ENCODE measurements at places on chromosomes 3 and 15. TPM values are rescaled to one million over a fixed set of nuclear protein-coding genes. Genes with fewer than 3 reads are reported as not detected.

DNA sequence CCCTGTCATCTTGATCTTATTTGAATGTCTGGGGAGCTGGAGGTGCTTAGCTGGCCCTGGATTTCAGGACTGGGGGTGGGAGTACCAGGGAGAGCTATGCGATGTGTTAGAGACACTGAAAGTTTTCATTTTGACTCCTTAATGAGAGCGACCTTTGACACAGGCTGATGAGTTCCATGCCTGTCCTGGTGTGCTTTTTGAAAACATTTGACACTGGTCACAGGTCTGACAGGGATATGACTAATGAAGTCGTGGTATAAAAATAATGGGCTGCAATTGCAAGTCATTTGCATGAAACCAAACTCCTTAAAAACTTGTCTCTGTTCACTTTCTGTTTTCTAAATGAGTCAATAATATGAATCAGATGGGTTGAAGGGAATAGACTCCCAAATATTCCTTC is 81.9 kb downstream of the MECOM start:
- H3K4me3 ChIP-seq, result no peak overlapping the region
- H3K27me3 ChIP-seq, result no peaks in the 10 kb centered on the region
- no peaks in the 10 kb centered on the region for H3K4me1 ChIP-seq
- no peak for DNase-seq
- no peak overlapping the region for H3K27ac ChIP-seq

GRCh38 chr3:131553495-131554247 is 50.9 kb upstream of the MRPL3 start:
- H3K36me3 ChIP-seq, result no peaks in the 10 kb centered on the region
- no peak for DNase-seq
- no peaks in the 10 kb centered on the region for H3K4me1 ChIP-seq
- no peak overlapping the region for H3K4me3 ChIP-seq
- no peaks in the 10 kb centered on the region for H3K27me3 ChIP-seq

- H3K36me3 ChIP-seq, result no peaks in the 10 kb centered on the region
- no peaks in the 10 kb centered on the region for H3K27me3 ChIP-seq
- H3K4me3 ChIP-seq, result no peak overlapping the region
- DNase-seq, result no peak
- H3K4me1 ChIP-seq, result no peaks in the 10 kb centered on the region
Measured at GRCh38 chr3:159685801-159686200, 302.8 kb upstream of the IL12A start.

DNA sequence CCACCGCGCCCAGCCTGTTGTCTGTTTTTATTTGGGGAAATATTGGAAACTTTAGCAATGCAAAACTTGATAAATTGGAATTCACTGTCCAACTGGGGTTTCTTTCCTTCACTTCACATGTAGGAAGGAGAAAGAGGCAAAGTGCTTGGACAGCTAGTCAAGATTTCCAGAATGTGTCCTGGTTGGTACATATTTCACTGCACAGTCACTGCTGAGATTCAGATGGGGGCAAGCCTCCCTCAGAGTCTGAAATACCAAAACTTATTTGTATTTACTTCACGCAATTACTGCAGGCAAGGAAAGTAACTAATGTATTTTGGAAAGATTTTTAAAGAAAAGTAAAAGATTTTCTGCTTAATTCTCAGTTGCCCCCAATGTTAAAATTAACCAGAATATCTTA is 21.0 kb downstream of the LRRC31 start:
- no peaks in the 10 kb centered on the region for H3K27me3 ChIP-seq
- H3K4me3 ChIP-seq, result no peak overlapping the region
- no peak for DNase-seq
- H3K27ac ChIP-seq, result no peak overlapping the region

- H3K27ac ChIP-seq, result no peak overlapping the region
- no peaks in the 10 kb centered on the region for H3K36me3 ChIP-seq
- H3K4me1 ChIP-seq, result peaks cover 14% of the 10 kb centered on the region
- H3K27me3 ChIP-seq, result no peaks in the 10 kb centered on the region
- no peak for DNase-seq
Measured at GRCh38 chr3:141489203-141489602, 2.4 kb downstream of the RASA2 start.

DNA sequence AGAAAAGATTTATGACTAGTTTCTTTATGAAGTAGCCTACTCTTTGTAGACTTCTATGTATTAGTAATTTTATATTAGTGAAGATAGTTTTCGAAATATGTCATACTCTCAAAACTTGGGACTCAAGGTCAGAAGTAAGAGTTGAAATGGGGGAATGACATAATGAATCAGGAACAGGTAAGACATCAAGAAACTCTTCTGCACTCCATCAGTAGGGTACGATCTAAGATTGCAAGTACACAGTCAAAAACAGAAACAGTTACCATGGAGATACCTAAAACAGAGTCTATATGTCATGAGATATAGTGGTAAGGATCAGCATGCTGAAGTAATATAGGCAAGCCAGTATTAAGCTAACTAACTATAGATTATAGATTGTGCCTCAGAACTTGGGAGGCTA is 187.0 kb upstream of the MLF1 start:
- no peaks in the 10 kb centered on the region for H3K27me3 ChIP-seq
- no peaks in the 10 kb centered on the region for H3K36me3 ChIP-seq
- H3K27ac ChIP-seq, result no peak overlapping the region
- no peak for DNase-seq

GRCh38 chr3:113277941-113278598 is 66.7 kb downstream of the BOC start:
- H3K4me3 ChIP-seq, result no peak overlapping the region
- H3K4me1 ChIP-seq, result peaks cover 8% of the 10 kb centered on the region
- H3K36me3 ChIP-seq, result no peaks in the 10 kb centered on the region
- no peaks in the 10 kb centered on the region for H3K27me3 ChIP-seq
- no peak overlapping the region for H3K27ac ChIP-seq
- no peak for DNase-seq

GRCh38 chr15:71334873-71335272 is 219.6 kb downstream of the THSD4 start:
- no peaks in the 10 kb centered on the region for H3K27me3 ChIP-seq
- peaks cover 9% of the 10 kb centered on the region for H3K4me1 ChIP-seq
- H3K27ac ChIP-seq, result no peak overlapping the region

- H3K27me3 ChIP-seq, result no peaks in the 10 kb centered on the region
- DNase-seq, result no peak
- H3K27ac ChIP-seq, result peak overlapping the region; percentile 88
- peaks cover 13% of the 10 kb centered on the region for H3K4me1 ChIP-seq
Measured at GRCh38 chr3:142224482-142225072, 808 bp downstream of the GK5 start.

DNA sequence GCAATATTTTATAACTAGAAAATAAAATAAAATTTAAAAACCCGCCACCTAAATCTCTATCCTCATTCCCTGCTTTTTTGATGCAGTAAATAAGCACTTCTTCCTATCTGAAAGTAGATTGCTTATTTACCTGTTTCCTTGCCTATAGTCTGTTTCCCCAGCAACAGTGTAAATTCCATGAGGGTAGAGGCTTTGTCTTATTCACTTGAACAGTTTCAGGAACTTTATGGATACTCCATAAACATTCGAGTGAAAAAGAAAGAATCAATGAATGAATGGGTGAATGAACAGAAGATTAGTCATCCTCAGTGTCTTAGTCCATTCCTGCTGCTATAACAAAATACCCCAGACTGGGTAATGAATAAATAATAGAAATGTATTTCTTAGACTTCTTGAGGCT is 41.7 kb downstream of the SHC4 start:
- no peaks in the 10 kb centered on the region for H3K4me1 ChIP-seq
- H3K36me3 ChIP-seq, result no peaks in the 10 kb centered on the region
- no peak for DNase-seq
- no peaks in the 10 kb centered on the region for H3K27me3 ChIP-seq
- H3K27ac ChIP-seq, result no peak overlapping the region

DNA sequence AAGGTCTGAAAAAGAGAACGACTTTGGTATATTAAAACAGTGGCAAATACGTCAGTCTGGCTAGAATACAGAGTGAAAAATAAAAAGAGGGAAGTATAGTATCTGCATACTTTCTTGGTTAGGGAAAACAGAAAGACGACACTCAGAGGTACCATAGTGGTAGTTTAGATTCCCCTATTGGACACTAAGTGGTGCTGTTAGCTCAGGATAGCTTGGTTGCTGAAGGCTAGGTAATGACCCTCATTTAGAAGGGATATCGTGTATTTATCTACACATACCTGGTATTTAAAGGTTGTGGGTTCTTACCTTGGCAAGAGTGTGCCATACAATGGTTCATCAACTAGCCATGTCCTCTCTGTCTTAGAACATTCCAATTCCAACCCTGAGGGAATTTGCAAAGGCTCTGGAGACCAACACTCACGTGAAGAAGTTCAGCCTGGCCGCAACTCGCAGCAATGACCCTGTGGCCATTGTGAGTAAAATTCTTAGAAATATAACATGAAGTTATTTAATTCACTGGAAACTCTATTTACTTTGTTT is 31.0 kb downstream of the TMOD2 start:
- DNase-seq, result no peak
- no peaks in the 10 kb centered on the region for H3K27me3 ChIP-seq
- H3K27ac ChIP-seq, result no peak overlapping the region
- no peak overlapping the region for H3K4me3 ChIP-seq

GRCh38 chr3:186589121-186589520 is 18.6 kb downstream of the DNAJB11 start:
- H3K4me1 ChIP-seq, result no peaks in the 10 kb centered on the region
- H3K36me3 ChIP-seq, result no peaks in the 10 kb centered on the region
- DNase-seq, result no peak

DNA sequence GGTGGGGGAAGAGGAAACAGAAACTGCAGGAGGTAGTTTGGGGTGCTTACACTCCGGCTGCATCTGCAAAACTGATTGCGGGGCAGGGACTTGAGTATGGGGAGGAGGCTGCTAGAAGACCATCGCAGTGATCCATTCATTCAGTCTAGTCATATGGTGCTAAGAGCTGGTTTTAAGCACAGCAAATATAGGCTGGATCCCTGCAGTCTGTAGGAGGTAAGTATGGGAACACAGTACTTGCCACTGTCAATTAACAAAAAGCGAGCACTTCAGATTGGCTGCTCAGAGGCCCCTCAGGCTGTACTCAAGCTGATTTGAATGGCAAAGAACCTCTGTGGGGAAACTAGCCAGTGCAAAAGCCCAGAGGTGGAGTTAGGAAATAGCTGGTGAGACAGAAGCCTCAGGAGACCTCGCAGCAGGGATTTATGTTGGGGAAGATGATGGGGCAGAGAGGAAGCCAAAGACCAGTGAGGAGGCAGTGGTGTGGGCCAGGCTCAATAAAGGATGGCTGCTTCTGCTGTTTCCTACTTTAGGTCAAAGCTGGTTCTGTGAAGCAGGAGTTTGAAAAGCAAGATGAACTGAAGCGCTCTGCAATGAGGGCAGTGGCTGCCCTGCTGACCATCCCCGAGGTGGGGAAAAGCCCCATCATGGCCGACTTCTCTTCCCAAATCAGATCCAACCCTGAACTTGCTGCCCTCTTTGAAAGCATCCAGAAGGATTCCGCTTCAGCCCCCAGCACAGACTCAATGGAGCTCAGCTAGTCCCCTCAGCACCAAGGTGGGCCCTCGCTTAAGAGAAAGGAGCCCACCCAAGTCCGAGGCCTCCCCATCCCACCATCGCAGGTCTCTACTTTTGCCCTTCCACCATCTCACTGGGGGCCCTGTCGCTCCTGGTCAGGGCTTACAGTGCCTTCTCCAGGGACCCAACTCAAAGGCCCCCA is 7.9 kb downstream of the RPL32 start:
- no peaks in the 10 kb centered on the region for H3K27me3 ChIP-seq
- DNase-seq, result no peak
- H3K36me3 ChIP-seq, result no peaks in the 10 kb centered on the region

- H3K27ac ChIP-seq, result no peak overlapping the region
- H3K4me1 ChIP-seq, result no peaks in the 10 kb centered on the region
Measured at GRCh38 chr3:163218336-163218735, 1721.7 kb downstream of the OTOL1 start.

The CIAO2A gene
- total RNA-seq, result 50.8 TPM

The CEP19 gene
- total RNA-seq, result 1.1 TPM

The SAMD7 gene
- not detected for total RNA-seq

The EAF1 gene
- total RNA-seq, result 9.4 TPM

All from gastrocnemius medialis (tissue), 4 donors.